ENCODE measurements at places on chromosomes 3 and 15.

GRCh38 chr15:67521783-67522568, 1.0 kb downstream of the C15orf61 start:
- no peak for DNase-seq

DNA sequence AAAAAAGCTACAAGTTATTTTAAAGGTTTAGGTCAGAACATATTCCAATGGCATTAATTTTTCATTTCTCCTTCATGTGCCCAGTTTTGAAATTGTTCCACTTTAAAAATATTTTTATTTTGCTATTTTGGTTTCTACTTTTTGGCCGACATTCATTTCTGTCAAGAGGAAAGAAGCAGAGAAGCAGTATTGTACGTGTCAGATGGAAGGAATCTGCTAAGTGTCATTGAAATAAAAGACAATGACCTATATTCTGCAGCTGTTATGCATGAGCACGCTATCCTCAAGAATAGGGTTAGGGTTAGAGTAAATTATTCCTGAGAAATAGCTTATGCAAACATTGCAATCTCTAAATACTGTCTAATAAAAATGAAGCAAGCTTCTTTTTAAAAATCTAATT, 941.7 kb downstream of the TUSC7 start:
- no peak for DNase-seq

- no peak for DNase-seq
Observed at GRCh38 chr3:187293516-187294430, 2.2 kb upstream of the MASP1 start.

DNA sequence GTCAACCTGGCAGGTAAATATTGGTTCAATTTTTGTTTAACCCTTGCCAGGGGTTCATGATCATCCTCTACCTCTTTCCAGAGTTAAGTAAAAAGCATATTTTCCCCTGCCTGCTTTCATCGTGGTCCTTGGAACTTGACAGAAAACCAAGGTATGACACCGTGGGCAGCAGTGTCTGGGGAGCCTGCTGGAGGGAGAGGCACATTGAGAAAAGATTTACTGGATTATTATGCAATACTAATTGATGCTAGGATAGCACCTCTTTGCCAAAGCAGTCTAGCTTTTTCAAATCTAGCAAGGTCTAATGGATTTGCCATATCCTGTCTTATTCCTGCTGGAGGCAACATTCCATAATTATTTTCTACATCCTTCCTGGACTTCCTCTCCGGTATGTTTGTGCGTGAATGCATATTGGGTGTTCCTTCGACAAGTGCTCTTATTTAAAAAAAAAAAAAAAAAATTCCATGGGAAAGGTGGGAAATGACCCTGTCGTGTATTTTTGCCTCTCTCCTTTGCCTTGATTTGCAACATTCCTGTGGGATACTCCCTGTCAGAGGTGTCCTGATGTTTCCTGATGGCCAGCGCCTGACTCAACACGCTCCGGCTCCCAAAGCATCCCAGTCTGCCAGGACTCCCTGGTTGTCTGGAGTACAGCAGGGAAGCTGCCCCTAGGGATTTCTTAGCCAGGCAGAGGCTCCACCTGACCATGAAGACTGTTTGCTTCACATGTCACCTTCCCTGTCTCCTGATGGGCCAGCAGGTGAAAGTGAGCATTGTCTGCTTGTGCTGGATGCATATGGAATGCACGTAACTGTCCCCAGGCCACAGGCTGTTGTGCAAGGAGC, 6.3 kb downstream of the BHLHE40 start:
- DNase-seq = no peak

- no peak for DNase-seq
Observed at GRCh38 chr15:69096626-69097025, 63.8 kb upstream of the GLCE start.

DNA sequence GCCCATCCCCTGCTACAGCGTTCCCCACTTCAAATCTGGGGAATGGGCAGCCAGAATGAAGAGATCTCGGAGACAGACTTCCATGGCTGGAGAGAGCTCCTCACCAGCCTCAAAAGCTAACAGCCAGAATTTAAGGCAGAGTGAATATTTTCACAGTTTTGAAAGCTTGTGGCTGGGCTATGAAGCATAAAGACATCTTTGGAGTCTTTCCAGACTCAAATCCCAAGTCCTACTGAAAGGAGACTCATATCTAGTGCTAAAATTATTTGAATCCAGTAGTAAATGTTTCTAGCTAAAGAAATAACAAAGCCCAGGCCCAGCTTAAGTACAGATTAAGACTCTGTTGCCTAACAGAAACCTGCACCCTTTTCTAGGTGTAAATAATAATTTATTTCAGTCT, 628.4 kb upstream of the ALCAM start:
- DNase-seq = no peak

GRCh38 chr3:31009881-31010280, 115.4 kb upstream of the GADL1 start:
- DNase-seq = no peak

DNA sequence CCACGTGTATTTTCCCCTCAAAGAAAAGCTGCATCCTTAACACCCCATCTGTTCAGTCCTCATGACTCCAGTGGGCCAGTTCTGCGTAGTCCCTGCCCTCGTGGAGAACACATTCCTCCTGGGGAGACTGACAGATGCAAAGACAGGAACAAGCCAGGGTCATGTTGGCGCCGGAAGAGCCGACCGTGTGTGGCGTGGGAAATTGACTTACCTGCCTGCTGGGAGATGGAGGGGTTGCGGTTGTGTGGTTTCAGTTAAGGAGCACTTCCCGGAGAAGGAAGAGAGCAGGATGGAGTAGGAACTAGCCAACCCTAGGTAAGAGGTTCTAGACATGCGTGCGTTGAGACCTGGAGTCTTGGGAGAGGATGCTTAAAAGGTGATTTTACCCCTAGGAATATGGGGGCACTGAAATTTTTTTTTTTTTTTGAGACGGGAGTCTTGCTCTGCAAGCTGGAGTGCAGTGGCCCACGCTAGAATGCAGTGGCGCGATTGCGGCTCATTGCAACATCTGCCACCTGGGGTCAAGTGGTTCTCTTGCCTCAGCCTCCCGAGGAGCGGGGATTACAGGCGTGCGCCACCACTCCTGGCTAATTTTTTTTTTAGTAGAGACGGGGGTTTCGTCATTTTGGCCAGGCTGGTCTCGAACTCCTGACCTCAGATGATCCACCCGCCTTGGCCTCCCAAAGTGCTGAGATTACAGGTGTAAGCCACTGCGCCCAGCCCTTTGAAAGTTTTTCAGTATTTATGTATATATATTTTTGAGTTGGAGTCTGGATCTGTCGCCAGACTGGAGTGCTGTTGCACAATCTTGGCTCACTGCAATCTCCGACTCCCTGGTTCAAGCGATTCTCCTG, 1.4 kb downstream of the VHL start:
- DNase-seq = no peak

GRCh38 chr3:183545708-183546107, 9.8 kb downstream of the KLHL6 start:
- DNase-seq = no peak

DNA sequence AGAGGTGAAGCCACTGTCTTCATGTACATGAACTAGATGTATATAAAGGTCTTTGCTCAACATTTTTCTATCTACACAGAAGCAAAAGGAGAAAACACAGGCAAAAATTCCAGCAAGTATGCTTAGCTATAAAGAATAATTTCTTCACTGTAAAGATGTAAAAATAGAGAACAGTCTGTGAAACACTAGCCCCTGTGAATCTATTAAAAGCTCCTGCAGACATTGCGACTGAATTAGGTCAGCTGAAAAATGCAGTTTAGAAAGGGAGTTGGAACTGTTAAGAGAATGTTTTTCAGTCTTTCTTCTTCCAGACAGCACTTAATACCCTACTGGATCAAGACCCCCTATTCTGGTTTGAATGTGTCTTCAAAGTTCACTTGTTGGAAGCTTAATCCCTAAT, 291.5 kb downstream of the KBTBD8 start:
- no peak for DNase-seq

DNA sequence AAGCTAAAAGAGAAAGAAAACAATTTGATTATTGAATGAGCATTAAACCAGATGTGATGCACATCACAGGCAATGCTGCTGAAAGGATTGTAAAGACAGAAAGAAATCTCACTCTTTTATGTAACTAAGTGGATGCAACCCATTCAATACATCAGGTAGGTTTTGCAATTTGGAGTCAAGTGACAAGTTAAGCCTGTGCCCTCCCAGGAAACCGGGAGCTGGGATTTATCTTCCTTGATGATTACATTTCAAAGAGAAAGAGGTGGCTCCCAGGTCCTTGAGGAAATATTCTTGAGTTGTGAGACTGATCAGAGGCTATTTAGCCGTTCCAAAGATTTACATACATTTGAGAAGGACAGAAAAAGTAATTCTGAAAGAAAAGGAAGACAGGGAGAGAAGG, 219.0 kb upstream of the PROK2 start:
- DNase-seq = no peak

DNA sequence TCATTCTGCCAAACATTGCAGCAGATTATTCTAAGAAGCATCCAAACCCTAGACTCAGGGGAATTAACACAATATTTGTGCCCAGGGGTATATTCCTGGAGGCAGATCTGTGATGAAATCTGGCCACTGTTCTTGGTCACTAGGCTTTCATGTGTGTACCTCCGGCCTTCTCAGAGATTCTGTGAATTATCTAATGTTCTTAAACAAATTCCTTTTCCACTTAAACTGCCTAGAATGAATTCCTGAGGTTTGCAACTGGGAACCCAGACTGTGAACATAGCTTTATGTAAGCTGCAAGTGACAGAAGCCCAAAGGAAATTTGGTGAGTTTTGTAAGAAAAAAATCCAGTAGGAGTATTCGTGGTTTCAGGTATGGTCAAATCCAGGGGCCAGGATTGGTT, 20.7 kb upstream of the CTNNB1 start:
- DNase-seq = no peak

DNA sequence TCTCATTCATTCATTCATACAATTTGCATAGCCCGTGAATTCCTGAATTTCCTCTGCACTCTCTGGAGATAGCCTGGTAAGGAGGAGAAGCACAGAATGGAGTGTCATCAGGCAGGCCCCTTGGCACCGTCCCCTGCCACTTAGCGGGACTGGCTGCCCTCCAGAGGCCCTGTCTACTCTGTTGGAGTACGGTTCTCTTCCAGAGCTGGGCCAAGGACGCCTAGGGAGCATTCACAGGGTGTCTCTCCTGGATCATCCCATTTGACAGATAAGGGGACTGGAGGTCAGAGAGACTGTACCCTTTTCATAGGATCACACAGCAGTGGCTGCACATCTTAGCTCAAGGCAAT, 48.0 kb downstream of the PTH1R start:
- DNase-seq = no peak

DNA sequence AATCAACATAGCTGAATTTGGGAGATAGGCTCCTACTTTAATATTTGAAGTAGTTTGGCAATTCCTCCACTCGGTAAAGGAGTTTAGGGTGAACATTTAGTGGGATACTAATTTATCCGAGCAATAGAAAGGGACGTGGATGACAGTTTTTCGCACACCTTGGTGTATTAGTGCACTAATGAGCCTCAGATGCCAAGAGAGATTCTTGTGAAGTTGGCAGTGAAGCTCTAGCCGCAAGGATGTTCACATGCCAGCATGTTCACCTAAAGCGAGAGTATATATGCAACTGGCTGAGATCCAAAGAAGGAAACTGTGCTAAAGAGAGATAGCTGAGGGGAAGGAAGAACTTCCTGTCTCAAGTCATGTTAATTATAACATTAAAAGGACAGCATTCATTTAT, 58.5 kb downstream of the TGFBR2 start:
- DNase-seq = no peak

GRCh38 chr3:11603628-11604027, 40.1 kb downstream of the VGLL4 start:
- no peak for DNase-seq

- no peak for DNase-seq
Observed at GRCh38 chr15:44207643-44208042, 12.6 kb upstream of the FRMD5 start.

DNA sequence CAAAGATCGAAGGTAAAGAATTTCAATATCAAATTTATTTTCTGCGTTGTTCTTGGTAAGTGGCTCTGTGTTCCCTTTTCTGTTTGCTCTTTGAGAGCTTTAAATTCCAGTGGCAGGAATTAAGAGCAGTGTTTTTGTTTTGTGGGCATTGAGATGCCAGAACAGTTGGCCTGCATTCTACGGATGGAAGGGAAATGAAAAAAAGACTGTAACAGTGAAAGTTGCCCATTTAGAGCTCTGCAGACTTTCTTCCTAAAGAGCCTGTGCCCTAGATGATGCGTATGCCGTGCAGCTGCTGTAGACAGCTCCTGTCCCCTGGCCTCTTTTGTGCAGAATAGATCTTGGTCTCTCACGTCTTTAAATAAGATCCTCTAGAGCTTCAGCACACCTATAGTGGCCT, 58.8 kb downstream of the KAT2B start:
- no peak for DNase-seq

DNA sequence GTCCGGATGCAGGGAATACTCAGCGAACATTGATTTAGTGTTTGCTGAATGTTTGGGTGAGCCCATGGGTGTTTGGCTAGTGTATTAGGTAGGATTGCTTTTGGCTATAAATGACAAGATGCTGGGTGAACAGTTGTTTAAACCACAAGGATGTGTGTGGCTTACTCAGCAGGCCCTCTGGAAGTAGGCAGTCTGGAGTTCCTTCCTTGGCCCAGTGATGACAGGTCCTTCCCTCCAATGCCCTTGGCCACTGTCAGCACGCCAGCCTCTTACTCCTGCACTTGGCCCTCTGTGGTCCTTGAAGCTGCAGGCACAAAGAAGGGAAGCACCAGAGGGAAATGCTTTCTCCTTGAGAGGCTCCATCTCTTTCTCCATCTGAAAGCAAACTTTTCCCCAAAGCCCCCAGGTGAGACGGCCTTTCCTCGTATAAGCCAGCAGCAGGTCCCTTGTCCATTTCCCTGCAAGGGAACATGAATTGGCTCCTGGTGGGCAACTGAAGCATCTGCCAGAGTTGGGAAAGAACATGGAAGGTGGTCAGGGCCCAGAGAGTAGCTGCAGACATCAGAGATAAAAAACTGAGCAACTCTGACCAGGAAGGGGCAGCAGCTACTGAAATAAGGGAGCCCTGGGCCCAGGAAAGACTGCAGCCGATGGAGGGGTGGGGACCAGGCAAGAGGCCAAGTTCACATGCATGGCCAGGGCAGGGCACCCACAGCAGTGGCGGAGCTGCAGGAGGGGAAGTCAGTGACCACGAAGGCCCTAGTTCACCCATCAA, 105.0 kb downstream of the TPRA1 start:
- DNase-seq = no peak

DNA sequence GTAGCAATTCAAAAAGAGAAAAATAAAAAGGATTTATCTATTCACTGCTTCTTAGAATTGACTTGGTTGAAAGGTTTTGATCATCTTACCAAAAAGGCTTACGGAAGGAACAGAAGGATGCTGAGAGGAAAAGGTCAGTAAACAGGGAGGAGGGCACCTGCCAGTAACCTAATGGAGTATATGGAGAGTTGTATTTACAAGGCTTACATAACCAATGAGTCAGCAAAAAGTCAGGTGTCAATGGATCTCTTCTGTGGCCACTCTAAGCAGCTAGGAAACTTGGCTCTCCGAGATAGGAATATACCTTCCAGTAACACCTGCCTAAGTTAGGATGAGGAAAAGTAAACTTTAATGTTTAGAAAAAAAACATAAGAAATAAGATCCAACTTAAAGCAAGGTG, 80.5 kb upstream of the PLXND1 start:
- DNase-seq = no peak

- DNase-seq = no peak
Observed at GRCh38 chr15:39417366-39418134, 163.3 kb upstream of the THBS1 start.

GRCh38 chr3:88595026-88595425, 445.3 kb downstream of the C3orf38 start:
- DNase-seq = no peak

Data from amygdala (tissue), 56 donors.